ENCODE measurements at places on chromosomes 12 and 14. TPM values are rescaled to one million over a fixed set of nuclear protein-coding genes. Genes with fewer than 3 reads are reported as not detected.

The GLIPR1L1 gene
- not detected for total RNA-seq

The TAS2R9 gene
- total RNA-seq, result not detected

The KLRG1 gene
- 4.4 TPM for total RNA-seq

DNA sequence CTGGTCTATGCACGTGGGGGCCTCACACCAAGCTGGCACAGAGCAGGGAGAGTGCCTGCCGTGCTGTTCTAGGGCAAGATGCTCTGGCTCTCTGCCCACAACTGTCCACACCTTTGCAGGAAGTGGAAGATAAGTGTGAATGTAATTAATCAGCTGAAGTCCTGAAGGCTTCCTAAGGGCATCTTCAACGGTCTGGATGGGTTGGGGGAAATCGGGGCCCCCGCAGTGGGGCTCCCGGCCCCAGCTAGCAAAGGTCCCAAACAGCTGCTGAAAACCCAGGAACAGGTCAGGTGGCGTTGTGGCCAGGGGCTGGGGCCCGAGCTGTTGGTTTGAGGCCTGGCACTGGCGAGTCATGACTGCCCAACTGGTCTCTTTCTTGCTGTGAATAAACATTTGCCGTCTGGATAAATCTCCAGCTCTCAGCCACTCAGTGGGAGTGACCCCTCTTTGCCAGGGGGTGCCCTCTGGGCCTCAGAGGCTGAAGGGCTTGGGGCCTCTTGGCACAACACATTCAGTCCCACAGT lies 6.7 kb upstream of the SLC25A29 start:
- DNase-seq, result no peak

DNA sequence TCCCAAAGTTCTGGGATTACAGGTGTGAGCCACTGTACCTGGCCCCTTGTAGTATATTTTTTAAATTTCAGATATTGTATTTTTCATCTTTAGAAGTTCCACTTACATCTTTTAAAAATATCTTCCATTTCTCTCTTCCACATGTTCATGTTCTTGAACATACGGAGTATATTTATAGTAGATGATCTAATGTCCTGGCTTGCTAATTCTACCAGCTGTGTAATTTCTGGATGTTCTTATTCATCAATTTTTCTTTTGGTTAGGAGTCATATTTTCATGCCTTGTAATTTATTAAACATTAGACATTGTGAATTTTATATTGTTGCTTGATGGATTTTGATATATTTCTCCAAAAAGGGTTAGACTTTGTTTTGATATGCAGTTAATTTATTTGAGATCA lies 30.8 kb downstream of the NTN4 start:
- DNase-seq, result no peak

DNA sequence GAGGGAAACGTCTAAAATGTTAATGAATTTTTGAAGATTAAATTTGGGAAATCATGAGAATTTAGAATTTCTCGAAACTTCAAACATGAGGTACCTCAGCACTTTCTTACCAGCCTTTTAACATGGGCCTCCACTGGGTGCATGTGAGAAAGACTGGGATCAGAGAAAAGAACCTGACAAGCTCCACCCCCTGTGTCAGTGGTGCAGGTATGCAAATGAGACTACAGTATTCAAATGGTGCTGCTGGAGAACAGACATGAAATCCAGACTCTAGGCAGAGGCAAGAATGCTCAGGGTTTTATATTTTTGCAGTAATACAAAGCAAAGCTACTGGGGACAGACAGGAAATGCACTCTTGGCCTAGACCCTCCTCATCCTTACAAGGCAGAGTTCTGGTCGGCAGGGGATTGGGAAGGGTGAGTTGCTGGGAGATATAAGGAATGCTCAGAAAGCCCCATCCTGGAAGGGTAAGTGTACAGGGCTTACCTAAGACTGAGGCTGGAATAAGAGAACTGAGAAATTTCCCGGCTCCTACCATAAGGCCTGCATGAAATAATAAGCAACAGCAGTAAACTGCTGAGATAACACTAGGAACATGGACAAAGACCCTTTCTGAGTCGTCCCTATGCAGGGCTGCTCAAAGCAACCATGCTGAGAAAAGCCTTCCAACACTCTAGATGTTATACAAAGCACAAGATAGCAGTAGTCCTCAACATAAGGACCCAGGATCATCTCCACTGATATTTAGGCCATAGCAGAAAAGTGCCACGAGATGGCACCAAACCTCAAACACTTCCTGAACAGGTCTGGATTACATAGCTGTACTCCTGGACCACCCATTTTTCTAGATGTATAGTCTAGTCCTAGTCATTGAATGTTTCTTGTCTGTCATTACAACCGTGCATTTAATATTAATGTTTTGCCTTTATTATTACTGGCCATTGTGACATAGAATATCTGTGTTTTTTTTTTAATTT lies 260.8 kb downstream of the RASSF9 start:
- peak; percentile 25 for DNase-seq

DNA sequence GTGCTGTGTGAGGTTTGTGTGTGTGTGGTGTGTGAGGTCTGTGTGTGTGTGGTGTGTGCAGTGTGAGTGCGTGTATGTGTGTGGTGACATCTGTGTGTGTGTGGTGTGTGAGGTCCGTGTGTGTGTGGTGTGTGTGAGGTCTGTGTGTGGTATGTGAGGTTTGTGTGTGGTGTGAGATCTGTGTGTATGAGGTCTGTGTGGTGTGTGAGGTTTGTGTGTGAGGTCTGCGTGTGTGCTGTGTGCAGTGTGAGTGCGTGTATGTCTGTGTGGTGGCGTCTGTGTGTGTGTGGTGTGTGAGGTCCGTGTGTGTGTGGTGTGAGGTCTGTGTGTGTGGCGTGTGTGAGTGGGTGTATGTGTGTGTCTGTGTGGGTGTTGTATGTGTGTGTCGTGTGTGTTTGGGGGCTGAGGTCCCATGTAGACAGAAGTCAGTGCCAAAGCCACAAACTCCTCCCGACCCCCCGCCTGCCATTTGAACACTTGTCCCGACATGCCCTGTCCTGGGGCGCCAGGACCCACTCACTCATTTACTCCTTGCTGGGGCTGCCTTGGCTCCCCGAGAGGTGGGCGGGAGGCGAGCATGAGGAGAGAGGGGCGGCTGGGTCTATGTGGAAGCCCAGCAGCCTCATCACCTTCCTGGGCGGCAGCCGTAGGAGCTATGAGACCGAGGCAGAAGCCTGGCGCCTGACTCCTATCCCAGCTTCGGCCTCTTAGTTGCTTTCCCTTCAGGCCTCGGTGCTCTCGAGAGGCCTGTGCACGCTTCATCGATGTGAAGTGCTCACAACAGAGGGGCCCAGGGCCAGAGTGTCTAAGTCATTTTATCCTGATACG lies 20.5 kb downstream of the RILPL1 start:
- DNase-seq, result no peak

DNA sequence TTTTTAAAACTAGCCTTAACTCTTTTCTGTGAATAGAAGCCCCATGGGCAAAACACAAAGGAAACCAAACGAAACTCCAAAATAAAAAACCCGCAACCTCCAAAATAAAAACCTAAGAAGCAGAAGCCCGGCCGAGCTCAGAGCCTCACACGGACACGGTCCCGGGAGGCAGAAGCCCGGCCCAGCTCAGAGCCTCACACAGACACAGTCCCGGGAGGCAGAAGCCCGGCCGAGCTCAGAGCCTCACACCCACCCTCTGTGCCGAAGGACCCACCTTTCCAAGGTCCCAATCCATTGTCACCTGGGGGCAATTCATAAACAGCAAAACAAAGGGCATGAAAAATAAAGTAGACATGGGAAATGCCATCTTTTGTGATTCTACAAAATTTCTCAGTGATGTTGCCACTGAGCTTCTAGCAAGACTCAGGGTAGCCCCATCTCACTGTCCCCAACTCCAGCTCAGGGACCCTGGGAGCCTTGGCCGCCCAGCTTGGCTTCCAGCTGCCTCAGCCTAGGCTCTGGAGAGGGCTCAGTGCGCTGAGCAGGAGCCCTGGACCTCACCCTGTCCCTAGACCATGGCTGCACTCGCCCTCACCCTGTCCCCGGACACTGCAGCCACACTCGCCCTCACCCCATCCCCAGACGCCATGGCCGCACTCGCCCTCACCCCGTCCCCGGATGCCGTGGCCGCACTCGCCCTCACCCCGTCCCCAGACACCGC lies 82.2 kb downstream of the GALNT9 start:
- no peak for DNase-seq

DNA sequence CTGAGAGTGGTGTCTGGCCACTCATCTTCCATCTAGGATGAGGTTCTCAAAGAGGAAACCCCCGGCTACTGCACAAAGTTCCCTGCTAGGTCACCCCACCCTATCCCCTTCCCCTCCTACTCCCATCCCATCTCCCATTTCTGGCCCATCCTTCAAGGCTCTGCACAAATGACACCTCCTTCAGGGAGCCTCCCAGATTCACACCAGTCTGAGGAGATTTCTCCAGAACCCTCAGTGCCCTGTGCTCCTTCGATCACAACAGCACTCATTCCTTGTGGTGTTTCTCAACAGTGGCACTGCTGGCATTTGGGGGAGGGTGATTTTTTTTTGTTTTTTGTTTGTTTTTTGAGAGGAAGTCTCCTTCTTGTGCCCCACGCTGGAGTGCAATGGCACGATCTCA lies 2.9 kb downstream of the CAMKK2 start:
- DNase-seq, result no peak

Measured in activated CD4-positive, alpha-beta T cell treated with anti-CD3 and anti-CD28 coated beads, Interleukin-2, amount 10 ng/mL, durations not matched to agents 7 days and 5 days (primary cell).